Immature natural killer cell (primary cell): ENCODE measurements at places on chromosomes 3 and 15.

GRCh38 chr3:195284842-195285241 is 13.9 kb upstream of the XXYLT1 start:
- no peak for DNase-seq

GRCh38 chr3:15591242-15591641 is 10.1 kb downstream of the HACL1 start:
- no peak for DNase-seq

DNA sequence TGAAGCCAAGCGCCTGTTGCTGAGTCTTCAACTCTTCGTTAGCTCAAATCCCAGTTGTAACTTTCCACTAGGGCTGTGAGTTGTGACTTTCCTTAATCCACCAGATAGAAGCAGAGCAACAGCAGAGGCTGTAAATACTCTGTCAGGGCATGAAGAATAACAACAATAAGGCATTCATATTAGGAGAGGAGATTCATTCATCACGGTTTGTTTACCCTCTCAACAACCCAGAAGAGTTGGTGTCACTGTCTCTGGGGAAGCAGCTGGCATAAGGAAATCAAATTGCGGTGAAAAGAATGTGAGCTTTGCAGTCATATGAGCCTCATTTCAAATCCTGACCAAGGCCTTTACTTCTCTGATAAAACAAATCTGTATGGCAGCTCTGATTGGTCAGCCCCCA is 184.8 kb downstream of the SHQ1 start:
- no peak for DNase-seq

GRCh38 chr3:171242951-171243350 is 216.4 kb upstream of the SLC2A2 start:
- DNase-seq: no peak

DNA sequence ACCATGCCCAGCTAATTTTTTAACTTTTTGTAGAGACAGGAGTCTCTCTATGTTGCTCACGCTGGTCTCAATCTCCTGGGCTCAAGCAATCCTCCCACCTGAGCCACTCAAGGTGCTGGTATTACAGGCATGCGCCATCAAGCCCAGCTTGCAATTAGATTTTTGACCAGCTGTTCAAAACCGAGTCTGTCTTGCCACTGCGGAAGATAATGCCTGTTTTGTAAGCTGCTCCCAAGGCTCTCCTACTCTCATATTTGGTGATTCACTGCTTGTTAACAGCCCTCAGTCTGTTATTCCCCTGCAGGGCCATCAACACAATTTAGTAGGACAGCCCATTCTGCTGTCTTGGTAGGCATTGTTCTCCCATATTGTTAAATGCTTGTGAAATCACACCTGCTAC is 17.8 kb upstream of the MCCC1 start:
- no peak for DNase-seq

DNA sequence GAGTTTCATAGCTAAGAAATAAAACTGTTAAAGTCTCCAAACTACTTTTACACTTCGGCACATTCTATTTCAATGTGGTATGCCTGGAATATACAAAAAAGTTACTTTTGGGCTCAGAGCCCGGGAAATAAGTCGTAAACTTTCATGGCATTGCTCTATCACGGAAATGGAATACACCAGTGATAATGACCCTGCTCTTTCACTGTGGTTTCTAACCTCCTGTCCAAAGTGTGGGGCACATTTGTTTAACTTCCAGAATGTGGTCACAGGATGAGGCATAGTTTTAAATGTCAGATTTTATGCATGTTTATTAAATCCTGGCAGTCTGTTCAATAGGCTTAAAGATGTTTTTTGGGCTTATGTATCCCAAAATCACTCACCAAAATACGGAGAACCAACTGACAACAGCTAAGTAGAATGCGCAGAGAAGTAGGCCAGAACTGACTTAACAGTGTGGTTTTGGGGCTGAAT is 5.1 kb downstream of the CXCR6 start:
- no peak for DNase-seq

DNA sequence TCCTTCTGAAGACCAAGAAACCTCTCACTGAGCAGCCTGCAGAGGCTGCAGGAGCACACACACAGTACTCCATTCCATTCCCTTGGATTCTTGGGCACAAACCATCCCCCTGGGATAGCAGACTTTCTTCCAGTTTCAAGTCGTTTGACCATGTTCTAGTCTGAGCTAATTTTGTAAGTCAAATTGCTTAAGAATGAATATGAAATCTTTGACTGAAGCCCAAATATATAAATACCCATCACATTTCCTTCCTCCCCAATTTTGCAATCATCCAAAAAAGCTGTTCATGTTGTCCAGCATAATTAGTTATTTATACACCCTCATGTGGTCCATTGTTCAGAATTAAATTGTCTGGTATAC is 231.2 kb upstream of the TPRG1 start:
- DNase-seq: no peak
